HCT116 (cell line): ENCODE measurements at places on chromosomes 7 and 10. TPM values are rescaled to one million over a fixed set of nuclear protein-coding genes. Genes with fewer than 3 reads are reported as not detected.

Gene LZTS2
- 93.0 TPM for total RNA-seq

Gene DTX2
- 37.4 TPM for total RNA-seq

DNA sequence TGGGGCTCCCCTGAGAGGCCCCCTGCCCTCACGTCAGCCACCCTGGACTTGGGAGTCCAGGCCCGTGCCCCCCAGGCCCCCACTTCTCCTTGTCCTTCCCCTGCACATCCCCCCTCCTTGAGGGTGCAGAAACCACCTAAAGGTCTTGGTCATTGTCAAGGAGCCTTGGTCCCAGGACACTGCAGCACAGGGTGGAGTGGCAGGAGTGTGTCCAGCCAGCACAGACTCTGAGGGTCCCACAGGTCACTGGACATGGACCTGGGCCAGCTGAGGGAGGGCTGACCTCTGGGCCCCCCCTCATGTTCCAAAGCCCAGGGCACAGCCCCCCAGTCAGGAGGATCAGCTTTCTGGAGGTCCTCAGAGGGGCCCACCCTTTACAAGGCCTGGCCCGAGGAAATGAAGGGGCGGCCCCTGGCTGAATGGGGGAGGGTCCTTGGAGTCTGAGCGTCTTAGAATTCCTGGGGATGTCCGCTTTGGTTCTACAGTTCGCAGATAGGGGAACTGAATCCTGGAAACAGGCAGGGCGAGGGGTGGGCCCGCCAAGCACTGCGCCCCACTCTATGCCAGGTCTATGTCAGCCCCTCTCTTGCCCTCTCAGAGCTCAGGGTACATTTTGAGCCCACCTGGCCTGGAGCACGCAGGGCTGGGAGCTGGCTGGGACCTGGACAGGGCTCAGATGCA lies 54.0 kb downstream of the PWWP2B start:
- no peak for DNase-seq

DNA sequence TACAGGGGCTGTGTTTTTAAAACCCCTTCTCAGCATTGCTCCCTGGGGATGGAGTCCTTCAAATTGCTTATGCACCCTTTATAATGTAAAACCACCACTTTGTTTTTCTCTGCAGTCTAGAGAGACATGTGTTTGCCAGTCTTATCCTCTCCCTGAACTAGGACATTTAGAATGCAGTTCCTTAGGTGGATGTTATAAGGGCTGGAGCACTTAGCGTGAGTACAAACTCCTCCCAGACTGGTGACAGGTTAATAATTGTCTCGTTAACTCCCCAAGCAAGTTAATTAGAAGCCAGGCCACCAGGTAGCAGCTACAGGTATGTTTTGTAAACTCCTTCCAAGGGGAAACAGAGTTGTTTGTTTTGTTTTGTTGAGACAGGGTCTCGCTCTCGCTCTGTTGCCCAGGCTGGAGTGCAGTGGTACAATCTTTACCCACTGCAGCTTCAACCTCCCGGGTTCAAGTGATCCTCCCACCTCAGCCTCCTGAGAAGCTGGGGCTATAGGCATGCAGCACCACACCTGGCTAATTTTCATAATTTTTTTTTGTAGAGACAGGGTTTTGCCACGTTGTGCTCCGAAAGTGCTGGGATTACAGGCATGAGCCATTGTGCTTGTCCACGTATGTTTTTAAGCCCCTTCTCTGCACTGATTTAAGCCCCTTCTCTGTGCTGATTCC lies 100.2 kb downstream of the FAM107B start:
- DNase-seq, result no peak

DNA sequence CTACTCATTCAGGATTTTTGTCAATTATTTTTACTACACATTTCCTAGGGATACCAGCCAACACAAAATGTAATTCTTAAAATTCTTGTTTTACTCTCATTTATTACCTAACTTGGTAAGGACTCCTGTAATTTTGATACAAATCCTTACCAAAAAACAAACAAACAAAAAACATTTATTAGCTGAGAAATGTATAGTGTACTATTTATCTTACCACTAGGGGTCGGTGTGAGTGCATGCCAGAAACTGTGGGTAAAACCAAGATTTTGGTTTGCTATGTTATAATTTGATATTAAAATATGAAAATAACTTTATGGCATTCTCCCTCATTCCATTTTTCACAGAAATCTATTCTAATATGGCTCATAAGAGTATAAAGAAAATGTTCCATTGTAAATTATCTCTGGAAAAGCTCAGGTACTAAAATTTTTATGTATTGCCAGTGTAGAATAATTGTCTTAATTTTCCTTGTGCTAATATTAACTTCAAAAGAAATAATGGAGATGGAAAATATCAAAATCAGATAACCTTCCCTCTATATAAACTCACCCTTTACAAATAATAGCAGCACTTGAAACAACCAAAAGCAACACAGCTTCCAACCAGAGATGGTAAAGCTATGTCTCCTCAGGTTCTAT lies 290.8 kb upstream of the PCDH15 start:
- no peak for DNase-seq

- DNase-seq, result no peak
These were observed 18.6 kb downstream of the NSMCE4A start for GRCh38 chr10:121956111-121957061.
